ENCODE measurements at places on chromosomes 3 and 15. TPM values are rescaled to one million over a fixed set of nuclear protein-coding genes. Genes with fewer than 3 reads are reported as not detected.

The SNX22 gene
- polyA plus RNA-seq = 1.9 TPM

The GOLGA8H gene
- 8.6 TPM for polyA plus RNA-seq

The CPNE4 gene
- polyA plus RNA-seq = 2.4 TPM

The TIMP4 gene
- 0.95 TPM for polyA plus RNA-seq

The CYP1A2 gene
- polyA plus RNA-seq = not detected

The CNTN6 gene
- 0.22 TPM for polyA plus RNA-seq

The HTR3E gene
- polyA plus RNA-seq = not detected

The GOLGA6D gene
- 13.3 TPM for polyA plus RNA-seq

Data from testis (tissue), 5 donors.